ENCODE measurements at places on chromosomes 1 and 21. TPM values are rescaled to one million over a fixed set of nuclear protein-coding genes. Genes with fewer than 3 reads are reported as not detected.
A peak's percentile ranks its signal among the peaks of the same experiment; 100 is the strongest.

Gene F3
- total RNA-seq, result 281 TPM

Gene DNAJC28
- total RNA-seq, result 3.8 TPM

Gene CELA3A
- total RNA-seq, result 2.2 TPM

Gene TMEM82
- total RNA-seq, result 10.7 TPM

Gene KCNJ6
- total RNA-seq, result under 0.01 TPM

Gene HES4
- 21.4 TPM for total RNA-seq

Gene OR2L13
- total RNA-seq, result not detected

Gene S100A14
- 141 TPM for total RNA-seq

Gene TDRD10
- total RNA-seq, result not detected

Gene ACTN2
- total RNA-seq, result not detected

DNA sequence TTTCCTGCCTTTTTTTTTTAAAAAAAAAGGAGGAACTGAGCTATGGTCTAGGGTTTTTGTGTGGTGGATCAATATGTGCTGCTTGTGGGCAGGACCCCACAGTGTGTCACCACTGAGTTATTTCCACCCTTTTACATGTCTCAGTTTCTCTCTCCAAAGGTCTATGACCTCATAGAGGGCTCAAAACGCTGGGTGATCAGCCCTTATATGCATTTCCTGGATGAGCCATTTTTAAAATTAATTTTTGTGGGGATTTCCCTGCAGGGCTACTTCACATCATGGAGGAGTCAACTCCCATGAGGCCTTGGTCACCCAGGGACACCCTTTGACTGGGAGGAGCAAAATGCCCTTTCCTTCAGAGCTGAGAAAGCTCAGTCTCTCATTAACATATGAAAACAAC, 20.7 kb upstream of the HAO2 start:
- DNase-seq, result no peak

GRCh38 chr1:2209400-2210083, 15.0 kb upstream of the FAAP20 start:
- DNase-seq, result no peak

- no peak for DNase-seq
These were observed 997.3 kb downstream of the AMY1C start for GRCh38 chr1:104746994-104747393.

DNA sequence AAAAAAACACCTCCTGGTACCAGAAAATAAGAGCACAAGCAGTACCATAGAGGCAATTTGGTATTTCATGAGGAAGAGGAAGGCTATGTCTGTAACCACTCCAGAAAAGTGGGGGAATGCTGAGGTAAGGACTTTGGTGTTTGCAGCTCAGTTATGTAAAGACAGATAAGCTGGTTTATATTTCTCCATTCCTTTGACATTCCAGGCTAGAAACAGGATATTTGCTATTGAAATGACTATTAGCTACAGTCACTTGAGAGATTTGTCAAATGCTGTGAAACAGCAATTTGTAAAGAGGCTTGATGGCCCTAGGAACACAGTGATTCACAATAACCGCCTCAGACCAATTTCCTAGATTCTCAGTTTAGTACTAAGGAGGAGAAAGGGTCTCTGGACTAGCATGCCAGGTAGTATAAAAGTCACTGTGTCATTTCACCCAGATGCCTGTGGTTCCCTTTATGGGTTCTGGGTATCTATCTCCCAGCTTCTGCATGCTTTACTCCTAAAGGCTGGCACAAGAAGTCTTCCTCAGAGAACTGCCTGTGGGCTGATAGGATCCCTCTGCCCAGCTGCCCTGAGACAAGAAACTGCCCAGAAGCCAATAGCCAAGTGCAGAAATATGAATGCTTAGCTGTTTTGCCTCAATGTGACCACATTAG, 80.5 kb downstream of the VCAM1 start:
- DNase-seq, result peak; percentile 14

DNA sequence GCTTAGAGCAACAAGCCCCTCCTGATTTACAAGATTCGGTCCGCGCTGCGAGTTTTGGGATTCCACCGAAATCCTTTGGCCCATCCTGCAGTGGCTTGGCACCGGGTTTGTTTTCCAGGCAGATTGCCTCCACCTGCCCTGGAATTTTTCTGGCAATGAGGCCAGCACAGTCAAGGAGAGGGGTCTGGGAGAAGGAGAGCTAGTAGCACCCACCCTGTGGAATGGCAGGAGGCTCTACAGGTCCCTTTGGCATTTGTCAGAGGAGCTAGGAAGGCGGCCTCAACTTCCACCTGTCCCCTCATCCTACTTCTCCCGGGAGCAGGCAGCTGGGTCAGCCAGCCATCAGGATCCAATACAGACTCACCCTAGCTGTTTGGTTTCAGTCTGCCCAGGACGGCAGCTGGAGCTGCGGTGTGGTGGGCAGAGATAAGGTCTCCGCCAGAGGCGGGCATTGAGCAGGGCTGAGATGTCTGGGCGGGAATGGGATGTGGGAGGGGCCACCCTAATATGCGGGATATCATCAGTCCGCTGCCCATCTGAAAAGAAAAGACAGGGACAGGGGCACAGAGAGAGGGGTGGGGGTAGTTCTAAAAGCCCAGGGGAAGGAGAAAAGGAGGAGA, 37.8 kb upstream of the PRELP start:
- DNase-seq, result no peak

DNA sequence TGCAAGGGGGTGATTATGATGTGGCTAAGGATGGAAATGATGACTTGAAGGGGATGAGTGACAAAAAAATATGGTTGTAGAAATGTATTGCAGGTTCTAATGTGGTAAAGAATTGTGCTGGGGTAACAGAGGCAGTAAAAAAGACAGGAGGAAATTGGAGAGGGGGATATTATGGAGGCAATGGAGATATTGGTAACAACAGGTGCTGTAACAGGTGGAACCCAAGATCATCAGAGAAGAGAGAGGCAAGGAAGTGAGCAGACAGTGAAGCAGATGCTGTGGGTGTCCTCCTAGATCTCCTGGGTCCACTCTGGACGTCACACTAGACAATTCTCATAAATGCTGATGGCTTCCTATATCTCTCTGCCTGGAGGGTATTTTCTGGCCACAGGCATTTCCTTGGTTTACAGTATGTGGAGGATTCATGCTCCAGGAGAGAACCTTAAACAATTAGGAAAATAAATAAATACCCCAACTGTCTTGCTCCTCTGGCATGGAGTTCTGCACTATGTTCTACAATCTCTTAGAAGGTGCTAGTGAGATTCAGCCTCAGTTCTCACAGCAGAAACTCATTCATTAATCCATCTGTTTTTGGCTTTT, 620.3 kb upstream of the PLXNA2 start:
- DNase-seq, result no peak

DNA sequence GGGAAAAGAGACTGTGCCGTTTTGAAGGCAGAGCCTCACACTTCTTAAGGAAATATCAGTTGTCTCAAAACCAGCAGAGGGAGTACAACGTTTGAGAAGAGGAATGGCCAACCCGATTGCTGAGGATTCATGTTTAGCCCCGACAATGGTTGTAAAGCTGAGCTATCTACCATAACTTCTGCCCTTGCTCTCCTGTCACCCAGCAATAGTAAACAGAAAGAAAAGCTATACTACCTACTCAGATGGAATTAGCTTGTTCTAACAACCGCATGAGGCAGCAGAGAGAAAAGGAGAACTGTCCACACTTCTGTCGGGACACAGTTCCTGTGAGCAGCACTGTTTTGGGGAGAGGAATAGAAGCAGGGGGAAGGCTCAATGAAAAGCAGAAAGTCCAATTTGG, 91.2 kb downstream of the SLC45A1 start:
- peak; percentile 81 for DNase-seq

DNA sequence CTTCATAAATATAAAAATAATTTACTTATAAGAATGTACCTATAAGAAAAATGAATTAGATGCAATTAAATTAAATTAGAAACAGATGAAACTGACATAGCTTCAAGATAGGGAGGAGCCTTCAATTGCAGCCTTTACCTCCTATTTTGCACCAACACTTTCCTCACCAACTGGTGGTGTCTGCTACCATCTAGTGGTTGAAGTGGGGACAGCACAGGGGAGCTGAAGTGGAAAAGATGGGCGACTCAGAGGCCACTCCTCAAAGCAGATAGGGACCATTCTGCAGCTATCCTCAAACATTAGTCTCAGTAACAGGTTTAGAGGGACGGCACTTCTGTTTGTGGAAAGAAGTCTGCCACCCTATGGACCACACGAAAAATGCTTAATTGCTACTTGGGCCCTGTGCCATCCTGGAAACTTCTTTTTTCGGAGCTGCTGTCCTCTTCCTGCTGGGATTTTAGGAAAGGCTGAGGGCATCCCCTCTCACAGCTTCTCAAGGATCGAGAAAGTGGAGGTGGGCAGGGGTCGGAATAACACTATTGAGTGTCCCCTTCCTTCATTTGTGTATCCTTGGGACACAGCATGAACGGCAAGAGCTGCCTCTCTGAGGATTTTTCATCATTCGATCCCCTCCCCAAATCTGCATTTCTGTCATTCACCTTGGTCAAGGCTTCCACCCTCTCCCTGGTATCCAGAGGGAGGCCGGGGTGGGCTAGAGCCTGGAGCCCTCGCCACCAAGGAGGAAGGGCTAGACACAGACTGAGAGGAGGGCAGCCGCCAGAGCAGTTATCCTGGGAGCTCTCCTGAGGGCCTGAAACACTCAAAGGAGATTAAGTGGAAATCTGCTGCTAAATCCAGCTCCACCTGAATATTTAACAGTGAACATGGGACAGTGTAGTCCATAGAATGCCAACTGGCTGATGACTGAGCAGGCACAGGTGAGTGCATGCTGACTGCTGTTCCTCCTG, 9.6 kb downstream of the PROK1 start:
- peak; percentile 89 for DNase-seq

DNA sequence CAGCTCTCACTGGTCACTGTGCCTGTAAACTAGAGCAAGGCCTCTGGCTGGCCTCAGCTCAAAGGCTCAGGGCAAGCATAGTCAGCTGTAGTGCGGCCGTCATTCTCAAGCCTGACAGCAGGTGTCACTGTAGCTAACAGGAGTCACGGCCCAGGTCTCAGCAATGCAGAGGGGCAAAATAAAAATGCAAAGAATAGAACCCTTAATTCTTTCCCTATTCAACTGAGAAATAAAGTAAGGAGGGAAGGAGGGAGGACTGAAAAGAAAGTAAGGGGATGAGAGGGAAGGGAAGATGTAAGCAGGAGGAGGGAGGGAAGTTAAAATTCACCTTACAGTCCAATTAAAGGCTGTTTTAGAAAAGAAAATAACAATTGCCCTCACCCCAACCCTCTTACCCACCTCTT, 106.1 kb downstream of the KIAA0319L start:
- DNase-seq, result peak; percentile 86

- DNase-seq, result no peak
These were observed 10.8 kb upstream of the SMIM12 start for GRCh38 chr1:34870395-34870794.

- DNase-seq, result peak; percentile 96
These were observed at the start of gene DNALI1 for GRCh38 chr1:37556712-37557196. Gene DNALI1, plus strand, starts transcription at chr1:37556940. Its CDS starts 55 bp downstream, at chr1:37556995.

DNA sequence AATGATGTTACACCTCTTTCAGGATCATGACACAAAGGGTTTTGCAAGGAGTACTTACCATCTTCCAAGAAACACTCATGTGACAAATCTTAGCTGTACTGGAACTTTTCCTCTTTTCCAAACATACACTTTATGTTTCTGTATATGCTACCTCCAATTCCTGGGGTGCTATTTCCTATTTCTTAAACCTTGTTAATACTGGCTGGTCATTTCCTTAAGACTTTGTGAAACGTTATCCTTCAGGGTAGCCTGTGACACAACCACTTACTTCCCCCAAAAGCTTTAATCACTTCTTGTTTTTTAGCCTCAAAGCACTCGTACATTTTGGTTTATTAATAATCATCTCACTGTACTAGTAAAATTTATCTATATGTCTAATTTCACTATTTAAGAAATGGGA, 39.4 kb downstream of the OR10Z1 start:
- DNase-seq, result no peak

DNA sequence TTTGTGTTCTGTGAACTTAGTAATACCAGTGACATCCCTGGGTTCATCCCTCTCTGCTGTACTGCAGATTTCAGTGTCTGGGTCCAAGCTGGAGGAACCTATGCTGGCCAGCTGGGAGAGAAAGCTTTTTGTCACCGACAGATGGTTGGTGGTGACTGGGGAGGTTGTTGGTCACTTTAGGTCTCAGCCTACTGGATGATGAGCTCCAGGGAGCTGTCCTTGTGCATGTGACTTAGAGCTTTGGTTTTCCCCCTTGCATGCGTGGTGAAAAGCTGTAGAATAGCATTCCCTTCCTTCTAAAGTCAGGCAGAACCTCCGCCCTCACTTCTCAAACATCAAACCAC, 22.9 kb upstream of the IKBKE start:
- DNase-seq, result no peak

- DNase-seq, result no peak
These were observed 8.1 kb downstream of the CCSAP start for GRCh38 chr1:229334716-229335115.

DNA sequence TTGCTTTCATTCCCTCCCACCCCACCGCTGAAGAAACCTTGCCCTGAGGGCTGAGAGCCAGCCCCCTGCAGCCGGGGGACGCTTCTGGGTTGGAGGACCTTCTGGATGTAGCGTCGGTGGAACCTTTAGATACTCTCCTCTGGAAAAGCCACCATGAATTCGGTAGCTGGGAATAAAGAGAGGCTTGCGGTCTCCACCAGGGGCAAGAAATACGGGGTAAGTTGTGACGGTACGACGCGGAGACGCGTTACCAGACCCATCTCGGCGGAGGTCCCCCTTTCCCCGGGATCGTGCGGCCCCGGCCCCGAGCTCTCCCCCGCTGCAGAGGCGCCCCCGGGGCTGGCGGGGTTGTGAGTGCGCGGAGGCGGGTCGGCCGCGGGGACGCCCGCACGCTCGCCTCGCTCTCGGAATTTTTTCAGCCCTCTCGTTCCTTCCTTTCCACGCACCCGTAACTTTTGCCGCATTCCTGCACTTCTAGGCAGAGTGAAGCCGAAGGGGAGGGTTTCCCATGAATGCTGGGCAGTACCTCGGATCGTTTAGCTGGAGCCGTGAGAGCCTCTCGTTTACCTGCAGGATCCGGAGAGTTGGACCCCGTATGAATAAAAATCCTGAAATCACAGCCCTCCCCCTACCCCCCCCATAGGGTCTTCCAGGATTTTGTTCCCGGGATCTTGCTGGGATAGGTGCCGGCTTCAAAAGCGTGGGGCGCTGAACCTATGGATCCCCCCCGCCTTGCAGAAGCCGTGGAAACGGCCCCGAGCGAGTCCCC, 671 bp downstream of the KIF26B start:
- DNase-seq, result peak; percentile 40

DNA sequence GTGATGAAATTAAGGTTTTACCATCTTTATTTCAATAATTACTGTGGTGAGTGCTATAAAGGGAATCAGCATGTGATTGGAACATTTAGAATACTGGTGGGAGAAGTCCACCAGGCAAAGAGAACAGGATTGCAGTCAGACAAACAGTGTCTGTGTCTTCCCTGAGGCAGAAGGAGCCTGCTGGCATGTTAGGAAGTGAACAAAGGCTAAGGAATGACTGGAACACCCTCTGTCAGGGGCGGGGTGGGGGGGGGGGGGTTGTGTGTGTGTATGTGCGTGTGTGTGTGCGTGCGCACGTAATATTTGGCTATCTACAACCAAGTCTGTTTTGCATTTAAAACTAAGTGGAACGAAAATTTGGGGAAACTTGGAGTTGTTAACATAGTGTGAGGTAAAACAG, 30.2 kb downstream of the SRRM1 start:
- DNase-seq, result no peak

- DNase-seq, result no peak
These were observed 7.7 kb downstream of the ARID1A start for GRCh38 chr1:26703478-26703877.

All from hepatocyte (in vitro differentiated cells).